ENCODE measurements at places on chromosomes 6 and 20.

DNA sequence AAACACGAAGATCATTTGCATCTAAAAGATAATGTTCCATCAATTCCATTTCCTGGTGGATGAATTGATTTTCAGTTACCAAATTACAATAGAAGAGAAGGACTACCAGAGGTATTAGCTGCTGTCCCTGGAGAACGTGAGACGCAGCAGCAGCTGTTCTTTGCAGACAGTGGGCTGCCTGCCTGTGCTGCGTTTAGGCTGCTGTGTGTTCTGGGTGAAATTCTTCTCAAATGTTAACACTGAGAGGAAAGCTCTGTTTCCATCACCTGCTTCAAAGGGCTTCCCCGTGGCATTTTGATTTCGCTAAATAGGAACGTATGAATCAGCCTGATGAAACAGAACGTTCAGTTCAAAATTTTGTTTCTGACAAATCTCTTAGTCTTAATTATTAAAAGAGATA is 362.2 kb downstream of the C6orf118 start:
- no peak for DNase-seq

DNA sequence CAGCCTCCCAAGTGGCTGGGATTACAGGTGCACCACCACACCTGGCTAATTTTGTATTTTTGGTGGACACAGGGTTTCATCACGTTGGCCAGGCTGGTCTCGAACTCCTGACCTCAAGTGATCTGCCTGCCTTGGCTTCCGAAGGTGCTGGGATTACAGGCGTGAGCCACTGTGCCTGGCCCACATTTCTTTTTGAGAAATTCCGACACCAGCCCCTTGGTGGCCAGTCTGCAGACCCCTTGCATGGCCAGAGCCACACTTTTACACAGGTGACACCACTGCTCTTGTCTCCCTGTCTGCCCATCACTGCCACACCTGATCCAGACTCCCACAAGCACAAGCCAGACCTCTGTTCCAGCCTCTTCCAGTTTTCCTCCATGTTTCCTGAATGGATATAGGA is 33.0 kb downstream of the SRSF3 start:
- DNase-seq: no peak

DNA sequence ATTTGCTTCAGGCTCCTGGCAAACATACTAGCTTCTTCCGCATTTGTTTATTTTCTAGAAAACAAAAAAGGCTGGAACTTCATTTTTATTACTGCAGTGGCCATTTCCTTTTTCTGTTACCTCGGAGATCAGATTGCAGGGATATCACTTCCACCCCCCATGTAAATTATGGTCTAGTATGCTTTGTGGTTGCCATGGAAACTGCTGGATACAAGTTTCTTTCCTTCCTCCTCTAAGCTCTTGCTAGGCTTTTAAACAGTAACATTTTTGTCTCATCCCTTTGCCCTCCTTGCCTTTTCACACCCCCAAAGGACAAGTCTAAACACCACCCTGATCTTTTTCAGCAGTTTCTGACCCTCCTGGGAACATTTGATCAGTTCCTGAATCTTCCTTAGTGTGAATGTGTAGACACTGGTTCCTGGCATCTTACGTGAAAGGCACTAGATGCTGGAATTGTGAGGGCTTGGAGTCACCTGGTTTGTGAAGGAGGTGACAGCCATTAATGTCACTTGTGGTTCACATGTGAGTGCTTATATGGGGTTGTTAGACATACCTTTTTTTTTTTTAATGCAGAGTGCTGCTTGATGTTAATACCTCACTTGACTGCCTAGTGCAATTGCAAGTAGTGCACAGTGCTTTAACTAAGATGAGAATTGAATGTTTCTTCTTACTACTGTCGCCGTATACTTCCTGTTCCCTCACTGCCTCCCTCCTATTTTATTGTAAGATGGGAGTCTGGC is 181.6 kb downstream of the JARID2 start:
- DNase-seq: no peak

DNA sequence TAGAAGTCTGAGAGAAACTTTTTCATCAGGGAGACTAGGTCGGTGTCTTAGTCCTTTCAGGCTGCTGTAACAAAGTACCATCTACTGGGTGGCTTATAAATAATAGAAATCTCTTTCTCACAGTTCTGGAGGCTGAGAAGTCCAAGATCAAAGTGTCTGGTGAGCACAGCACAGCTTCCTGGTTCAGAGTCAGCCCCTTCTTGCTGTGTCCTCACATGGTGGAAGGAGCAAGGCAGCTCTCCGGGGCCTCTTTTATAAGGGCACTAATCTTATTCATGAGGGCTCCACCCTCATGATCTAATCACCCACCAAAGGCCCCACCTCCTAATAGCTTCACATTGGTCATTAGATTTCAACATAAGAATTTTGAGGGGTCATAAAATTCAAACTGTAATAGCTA is 122.8 kb downstream of the CCDC170 start:
- no peak for DNase-seq

DNA sequence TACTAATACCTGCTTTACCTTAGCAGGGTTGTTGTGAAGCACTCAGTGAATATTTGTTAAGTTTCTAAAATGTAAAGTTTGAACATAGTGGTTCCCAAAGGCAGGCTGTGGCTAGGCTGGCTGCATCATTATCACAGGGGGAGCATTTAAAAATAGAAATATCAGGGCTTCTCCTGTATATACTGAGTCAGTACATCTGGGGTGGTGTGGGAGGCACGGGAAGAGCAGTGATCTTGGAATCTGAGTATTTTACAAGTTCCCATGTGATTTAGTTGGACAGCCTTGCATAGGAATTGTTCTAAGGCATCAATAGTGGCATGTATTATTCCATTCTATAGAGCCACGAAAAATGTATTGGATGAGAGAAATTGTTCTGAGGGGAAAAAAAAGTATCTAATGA is 8.0 kb downstream of the CDC5L start:
- no peak for DNase-seq

DNA sequence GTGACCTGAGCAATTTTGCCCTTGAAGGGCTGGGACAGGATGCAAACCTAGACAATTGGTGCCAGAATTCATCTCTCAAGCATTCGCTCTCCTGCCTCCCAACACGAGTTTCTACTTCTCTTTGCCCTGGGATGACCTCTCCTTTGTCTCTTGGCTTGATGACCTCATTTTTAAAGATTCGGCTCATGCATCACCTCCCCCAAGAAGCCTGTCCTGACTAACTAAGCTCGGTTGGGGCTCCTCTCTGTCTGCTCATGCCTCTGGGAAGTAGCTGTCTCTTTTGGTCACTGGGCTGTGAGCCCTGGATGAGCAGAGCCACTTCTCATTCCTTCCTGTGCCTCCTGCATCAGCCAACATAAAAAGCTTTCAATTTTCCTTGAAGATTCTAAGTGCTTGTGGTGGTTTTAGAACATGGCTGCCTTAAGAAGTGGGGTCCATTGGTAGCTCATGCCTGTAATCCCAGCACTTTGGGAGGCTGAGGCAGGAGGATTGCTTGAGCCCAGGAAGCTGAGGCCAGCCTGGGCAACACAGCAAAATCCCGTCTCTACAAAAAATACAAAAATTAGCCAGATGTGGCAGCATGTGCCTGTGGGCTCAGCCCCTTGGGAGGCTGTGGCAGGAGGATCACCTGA is 11.1 kb upstream of the TCF15 start:
- DNase-seq: no peak

- no peak for DNase-seq
Observed at GRCh38 chr6:106629859-106630163, 433 bp downstream of the QRSL1 start.

DNA sequence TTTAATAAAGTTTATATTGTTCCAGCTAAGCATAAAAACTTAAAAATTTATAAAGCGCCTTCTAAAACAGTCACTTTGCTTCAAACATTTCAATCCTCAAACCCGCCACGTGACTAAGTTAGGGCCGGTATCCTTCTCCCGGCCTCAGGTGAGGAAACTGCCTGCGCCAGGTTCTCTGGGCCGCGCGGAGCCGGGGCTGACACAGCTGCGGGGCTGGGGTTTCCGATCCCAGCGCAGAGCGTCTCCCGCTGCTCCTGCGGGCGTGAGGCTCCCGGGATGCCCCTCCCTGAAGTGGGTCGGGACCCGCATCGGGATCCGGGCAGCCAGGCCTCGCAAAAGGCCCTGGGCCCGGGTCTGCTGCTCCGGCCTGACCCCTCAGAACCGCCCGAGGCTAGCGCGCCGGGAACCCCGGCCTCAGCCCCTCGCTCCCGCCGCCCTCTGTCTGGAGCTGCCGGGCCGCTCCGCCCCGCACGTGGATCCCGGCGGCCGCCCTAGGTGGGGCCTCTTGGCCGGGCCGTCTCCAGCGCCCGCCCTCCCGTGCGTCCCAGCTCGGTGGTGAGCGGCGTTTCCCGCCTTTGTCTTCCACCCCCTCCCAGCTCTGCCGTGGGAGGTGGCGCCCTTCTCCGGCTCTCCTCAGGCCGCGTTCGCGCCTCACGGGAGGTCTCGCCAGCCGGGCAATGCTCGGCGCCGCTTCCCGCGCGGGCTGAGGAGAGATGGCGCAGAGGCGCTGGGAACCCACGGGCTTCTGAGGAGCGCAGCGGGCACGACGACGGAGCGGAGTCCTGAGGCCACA is 267.9 kb downstream of the DLL1 start:
- DNase-seq: no peak

GRCh38 chr6:17491416-17492142 is 98.2 kb downstream of the CAP2 start:
- no peak for DNase-seq

- DNase-seq: no peak
Observed at GRCh38 chr20:6605055-6605935, 162.2 kb upstream of the BMP2 start.

GRCh38 chr6:16243055-16243454 is 4.7 kb downstream of the GMPR start:
- no peak for DNase-seq

DNA sequence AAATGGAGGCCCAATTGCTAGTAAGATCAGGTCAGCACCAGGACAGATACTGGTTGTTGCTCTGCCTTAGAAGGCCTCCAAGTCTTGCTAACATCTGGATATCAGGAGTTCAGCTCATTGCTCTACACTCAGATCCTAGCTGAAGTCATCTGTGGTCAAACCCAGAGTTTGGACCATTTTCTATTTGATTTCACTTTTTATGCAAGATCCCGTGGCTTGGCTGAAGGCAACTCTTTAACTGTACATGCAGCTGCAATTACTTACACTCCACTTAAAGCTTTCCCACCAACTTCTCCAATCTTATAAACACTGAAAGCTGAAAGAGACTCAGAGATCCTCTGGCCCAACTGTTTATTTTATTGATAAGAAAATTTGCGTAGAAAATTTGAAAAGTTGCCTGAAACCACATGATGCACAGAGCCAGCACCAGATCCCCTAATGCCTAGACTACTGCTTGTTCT is 2.7 kb downstream of the SLC17A2 start:
- DNase-seq: no peak

DNA sequence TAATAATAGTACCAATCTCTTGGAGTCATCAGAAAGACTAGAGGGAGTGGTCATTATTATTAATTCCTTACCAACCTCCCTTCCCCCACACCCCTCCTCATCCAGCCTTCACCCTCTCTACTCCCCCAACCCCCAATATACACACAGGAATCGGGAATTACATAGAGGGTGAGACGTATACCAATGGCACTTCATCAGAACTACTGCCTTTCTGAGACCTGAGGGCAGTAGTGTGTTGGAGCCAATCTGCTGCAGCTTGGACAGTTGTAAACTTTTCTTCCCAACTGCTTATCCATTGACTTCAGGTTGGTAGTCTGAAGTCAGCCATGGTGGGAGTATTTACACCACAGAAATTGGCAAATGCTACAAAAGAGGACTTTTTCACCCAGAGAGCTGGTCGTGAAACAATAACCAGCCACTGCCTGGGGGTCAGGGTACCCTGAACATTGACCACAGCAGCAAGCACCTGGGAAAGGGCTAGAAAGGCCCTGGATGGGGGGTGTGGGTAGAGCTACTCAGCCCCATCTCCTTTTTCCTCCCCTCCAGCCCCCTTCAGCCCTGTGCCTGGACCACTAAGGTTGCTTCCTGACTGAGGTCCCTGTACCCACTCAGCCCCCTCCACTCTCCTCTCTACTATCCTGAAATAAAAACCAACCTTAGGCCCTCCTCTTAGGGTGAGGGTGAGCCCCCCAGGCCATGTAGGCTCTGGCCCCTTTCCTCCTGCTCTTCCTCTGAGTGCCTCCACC is 161.5 kb downstream of the MRPL14 start:
- no peak for DNase-seq

DNA sequence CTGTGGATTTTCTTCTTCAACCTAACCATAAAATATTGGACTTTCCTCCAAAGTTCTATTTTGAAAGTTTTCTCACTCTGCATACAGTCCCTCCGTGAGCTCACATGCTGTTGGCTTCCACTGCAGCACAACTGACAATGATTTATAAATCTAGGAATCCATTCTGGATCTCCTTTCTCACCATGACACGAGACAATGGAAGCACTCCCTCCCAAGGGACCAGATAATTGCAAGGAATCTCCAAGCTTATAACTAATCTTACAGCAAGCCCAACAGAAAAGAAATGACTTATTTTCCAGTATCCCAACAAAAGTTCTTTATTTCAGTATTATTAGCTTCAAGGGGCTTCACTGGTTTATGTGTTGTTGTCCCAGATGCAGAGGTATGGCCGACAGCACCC is 729.0 kb downstream of the RFPL4B start:
- DNase-seq: no peak

GRCh38 chr20:39070484-39071231 is 108.5 kb downstream of the DHX35 start:
- DNase-seq: no peak

DNA sequence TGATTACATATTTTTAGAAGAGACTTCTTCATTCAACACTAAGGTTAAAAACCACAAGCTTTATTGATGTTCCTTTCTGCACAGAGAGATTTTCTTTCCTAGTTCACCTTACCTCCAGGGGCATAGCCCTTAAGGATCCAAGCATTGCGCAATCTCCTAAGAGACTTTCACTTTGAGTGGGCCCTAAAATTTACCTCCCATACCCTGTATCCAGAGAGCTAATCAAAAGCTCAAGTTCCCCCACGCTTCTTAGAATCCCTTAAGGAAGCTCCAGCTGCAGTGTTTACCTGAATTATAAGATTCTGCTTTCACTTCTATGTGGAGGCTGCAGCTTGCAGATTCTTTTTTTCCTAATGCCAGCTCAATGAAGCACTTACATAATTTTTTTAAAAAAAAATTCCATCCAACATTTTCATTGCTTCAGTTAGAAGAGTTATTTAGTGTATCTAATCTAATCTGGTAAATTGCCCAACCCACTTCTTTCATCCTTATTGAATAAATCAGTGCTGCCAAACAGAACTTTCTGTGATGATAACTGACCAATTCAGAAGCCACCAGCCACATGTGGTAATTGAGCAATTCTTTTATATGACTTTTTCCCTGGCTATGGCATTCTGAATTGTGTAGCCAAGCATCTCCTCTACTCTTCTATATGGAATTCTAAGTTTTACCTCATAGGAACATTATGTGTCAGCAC is 24.6 kb upstream of the SPTLC3 start:
- DNase-seq: no peak

DNA sequence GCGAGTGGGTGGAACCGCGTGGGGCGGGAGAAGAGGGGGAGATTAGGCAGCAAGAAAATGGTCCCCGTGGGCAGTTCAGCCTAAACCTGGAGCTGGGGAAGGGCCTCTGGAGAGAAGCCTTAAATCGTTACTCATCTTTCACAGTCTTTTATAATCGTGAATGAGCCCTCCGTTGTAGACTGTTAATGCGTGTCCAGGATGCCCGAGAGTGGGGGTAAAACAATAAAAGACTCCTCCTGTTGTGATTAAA is 11.0 kb upstream of the ELOVL5 start:
- no peak for DNase-seq

Data from activated CD8-positive, alpha-beta memory T cell treated with anti-CD3 and anti-CD28 coated beads for 1 hour (primary cell).